Activated naive CD4-positive, alpha-beta T cell (primary cell): ENCODE measurements at places on chromosomes 2 and 18.

DNA sequence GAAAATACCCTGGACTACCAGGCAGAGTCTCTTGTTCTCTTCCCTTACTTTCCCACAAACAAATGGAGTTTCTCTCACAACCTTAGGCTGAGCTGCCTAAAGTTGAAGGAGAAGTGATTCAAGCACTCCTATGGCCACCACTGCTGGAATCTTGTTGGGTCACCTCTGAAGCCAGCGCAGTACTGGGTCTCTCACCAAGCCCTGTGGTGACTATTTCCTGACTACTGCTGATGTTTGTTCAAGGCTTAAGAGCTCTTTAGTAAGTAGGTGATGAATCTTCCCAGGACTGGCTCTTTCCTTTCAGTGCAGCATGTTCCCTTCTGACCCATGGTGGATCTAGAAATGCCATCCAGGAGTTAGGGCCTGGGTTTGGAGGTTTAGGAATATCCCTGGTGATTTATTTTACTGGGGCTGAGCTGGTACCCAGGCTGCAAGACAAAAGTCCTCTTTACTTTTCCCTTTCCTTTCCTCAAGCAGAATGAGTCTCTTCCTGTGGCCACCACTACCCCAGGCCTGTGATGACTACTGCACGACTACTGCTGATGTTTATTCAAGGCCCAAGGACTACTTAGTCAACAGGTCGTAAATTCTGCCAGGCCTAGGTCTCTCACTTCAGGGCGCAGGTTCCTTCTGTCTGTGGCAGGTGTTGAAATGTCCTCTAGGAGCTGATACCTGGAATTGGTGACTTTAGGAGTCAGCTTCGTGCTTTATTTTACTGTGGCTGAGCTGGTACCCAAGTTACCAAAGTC, 121.8 kb downstream of the SLC4A10 start:
- no peak for DNase-seq

- DNase-seq, result no peak
Measured at GRCh38 chr2:118372886-118373830, 284.9 kb downstream of the INSIG2 start.

GRCh38 chr18:48711651-48712486, 173.0 kb downstream of the CTIF start:
- no peak for DNase-seq

DNA sequence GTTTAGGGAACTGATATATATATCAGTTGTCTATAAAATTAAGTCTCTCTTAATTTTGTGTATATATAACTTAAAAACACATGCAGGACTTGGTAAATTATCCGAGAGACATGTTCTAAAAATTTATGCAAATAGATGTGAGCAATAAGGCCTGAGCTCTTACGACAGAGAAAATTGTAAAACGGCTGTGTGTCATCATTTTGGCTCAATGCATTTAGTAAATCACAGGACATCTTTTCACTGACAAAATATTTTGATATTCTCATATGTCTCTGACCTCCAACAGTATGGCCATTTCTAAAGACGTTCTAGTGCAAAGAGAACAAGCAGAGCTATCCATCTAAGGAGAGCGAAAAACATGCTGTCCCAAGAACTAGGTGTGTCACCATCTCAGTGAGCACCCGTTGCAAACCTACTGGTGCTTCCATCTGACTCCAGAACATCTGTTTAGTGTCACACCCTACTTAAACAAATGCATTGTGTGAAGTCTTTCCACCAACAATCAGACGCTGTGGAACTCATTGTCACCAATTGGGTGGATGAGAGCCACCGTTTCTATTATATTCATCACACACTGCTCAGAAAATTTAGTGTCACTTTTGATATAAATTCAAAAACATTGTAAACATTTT, 108.0 kb downstream of the ARHGAP15 start:
- no peak for DNase-seq

DNA sequence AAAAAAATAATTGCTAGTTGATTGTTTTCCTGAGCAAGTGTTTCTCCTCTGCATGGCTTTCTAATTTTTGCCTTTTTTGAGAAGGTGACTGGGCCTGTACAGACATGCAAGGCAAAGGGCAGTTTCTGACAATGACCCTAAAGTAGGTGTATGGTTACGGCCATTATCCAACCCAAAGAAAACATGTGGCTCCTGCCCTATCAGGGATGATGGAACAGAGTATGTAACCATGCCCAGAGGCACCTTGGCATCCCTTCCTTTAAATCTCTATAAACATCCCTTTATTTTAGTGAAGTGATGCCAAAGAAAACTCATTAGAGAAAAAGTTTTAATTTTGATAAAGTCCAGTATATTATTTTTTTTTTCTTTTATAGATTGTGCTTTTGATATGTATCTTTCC, 217.5 kb downstream of the LPIN1 start:
- DNase-seq, result no peak
